Putamen (tissue), 1 donor: ENCODE measurements at places on chromosomes 3 and 15.

GRCh38 chr15:100693451-100693850, 91.1 kb downstream of the ASB7 start:
- DNase-seq, result no peak

DNA sequence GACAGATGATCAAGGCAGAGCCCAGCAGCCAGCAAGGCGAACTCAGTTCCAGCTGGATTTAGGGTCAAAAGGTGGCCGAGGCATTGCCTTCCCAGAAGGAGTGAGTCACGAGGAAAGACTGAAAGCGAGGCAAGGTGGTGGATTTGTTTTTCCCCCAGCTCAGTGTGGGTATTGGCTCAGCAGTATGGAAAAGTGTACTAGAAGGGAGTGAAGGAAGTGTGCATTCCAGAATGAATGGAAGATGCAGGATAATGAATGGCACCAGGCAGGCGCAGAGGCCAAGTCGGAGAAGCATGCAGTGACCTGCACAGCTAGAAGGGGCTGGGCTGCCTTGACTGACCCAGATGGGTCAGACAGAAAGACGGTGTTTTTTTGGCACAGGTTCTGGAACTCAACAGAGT, 46.3 kb downstream of the FOXP1 start:
- DNase-seq, result no peak

DNA sequence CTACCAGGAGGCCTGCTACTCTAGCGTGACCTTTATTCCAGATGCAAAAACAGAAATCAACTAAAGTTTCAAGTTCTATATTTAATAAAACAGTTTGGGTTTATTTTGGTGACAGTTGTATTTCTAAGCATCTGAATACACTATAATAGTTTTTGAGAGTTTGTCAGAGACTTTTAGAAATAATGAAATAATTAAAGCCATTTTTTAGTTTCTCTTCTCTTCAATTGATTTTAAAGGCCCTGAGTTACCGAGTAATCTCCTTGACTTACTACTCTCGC, 523.4 kb downstream of the CADM2 start:
- DNase-seq, result no peak

- DNase-seq, result no peak
Measured at GRCh38 chr3:119322021-119322834, 28.0 kb downstream of the ARHGAP31 start.
